ENCODE measurements at places on chromosomes 4 and X.

GRCh38 chrX:17501746-17502145 is 126.7 kb downstream of the NHS start:
- no peak for DNase-seq

DNA sequence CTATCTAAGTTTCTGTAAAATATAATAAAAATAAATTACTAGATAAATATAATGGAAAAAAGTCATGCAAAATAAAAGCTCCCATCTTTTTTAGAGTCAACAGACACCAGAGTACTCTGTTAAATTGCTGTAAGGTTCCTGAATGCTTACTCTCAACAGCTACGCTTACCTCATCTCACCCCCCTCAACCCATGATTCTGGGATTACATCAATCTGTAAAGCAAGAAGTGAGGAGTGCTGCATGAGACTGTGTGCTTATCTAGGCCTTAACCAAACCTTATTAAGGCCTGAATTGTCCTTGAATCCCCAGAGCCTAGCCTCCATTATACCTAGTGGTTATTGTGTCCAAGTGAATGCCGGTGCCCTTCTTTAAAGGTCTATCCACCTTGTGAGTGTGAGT is 735.8 kb downstream of the RPA4 start:
- DNase-seq = no peak

DNA sequence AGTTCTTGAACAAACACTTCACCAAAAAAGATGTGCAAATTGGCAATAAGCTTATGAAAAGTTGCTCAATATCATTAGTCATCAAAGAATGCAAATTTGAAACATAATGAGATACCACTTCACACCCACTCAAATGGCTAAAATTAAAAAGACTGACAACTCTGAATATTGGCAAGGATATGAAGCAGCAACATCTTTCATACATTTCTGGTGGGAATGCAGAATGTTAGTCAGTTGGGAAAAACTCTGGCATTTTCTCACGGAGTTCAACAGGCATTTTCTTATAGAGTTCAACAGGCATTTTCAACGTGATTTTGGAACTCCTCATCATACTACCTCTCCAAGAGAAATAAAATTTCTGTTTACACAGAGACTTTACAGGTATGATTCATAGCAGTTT is 297.4 kb upstream of the MAGEC2 start:
- DNase-seq = no peak

DNA sequence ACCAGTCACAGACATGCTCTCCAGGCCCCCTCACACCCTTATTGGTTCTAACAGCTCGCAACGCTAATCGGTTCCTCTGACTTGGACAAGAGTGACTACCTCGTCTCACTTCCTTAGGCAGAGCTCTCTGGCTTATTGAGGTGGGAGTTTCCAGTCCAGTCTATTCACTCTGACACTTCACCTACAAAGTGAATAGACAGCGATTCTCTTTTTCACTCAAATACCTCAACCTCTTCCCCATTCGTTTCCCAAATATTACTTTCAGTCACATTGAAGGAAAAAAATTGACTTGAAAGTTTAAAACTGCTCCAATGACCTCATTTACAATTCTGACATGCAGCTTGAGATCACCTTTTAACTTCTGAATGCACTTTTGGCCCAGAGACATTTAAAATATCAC is 17.7 kb downstream of the HELT start:
- DNase-seq = no peak

DNA sequence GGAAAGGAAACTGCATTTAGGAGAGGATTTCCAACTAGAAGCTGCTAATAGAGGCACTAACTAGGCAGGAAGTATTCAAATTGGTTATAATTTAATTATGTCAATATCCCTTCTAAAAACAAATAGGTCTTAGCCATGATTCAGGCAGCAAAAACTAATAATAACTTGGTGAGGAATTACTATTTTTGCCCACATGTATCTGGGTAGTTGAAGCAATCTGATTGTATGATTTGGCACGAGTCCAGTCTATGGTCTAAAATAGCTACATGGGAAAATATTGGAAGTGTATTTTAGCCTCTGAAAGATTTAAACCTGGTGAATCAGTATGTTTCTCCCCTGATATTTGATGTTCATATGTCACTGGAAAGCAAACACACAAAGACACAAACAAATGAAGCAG is 62.2 kb downstream of the MFAP3L start:
- DNase-seq = no peak

DNA sequence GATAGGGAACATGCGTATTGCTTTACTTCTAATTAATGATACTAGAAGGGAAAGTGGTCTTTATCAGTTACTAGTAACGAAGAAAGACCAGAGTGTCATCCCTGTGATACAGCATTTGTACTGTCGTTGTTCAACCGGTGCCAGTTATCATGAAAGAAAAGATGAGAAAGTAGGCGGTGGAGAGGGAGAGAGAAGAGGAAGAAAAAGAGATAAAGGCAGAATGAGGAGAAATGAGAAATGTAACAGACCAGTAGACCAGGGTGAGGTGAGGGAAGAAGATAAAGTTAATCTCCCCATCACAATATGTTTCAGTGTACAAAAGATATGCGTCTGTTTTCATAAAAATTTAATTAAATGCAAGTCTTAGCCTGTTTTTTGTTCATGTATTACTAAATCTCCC is 135.2 kb upstream of the HPGD start:
- DNase-seq = no peak

- no peak for DNase-seq
Measured at GRCh38 chr4:178799204-178799603, 1357.0 kb upstream of the AGA start.

DNA sequence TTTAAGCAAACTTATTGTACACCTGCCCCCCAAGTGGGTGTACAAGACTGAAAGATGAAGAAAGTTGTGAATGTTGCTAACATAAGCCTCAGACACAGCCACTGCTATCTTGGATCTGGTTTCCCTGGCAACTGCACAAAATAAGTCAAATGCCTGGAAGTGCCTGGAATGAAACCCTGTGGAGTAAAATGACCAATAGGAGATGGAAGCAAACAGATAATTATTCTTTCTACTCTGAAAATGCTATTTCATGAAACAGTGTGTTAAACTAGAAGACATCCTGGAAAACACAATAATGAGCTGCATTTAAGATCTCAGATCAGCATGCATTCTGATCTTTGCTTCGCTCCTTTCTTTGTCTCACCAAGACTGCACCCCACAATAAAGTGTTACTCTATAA is 1016.0 kb downstream of the ARAP2 start:
- no peak for DNase-seq

- no peak for DNase-seq
Measured at GRCh38 chr4:145984563-145984962, 45.9 kb upstream of the ZNF827 start.

DNA sequence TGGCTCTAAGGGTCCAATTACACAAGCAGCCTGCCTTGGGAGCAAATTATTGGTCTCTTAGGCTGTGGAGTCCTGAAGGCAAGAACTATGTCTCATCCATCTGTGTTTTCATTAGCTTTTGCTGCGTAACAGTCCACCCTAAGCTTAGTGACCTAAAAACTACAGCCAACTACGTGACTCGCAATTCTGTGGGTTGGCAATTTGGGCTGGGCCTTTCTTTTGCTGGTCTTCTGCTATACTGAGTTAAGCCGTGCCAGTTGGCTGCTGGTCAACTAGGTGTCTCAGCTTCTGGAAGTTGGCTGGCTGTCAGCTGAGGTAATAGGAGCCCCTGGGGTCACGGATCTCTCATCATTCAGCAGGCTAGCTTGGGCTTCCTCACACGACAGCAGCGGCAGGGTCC is 205.6 kb upstream of the S100G start:
- DNase-seq = no peak

- no peak for DNase-seq
Measured at GRCh38 chrX:9207142-9207541, 173.2 kb upstream of the FAM9B start.

DNA sequence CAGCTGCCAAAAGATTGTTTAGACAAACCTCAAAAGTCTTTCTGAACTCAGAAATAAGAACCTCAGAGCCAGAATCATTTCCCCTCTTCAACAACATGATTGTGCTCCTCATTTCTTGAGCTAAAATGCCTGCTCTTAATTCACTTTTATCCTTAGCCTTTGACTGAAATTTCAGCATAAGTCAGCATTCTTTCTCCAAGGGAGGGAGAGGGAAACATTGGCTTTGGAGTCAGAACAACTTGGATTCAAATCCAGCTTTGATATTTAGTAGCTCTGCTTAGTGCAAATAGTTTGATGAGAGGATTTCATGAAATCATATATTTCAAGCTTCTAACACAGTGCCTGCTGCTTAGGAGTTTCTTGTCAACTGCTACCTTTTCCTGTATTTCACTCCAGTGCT is 484.6 kb upstream of the INTU start:
- no peak for DNase-seq
